Activated T-cell treated with anti-CD3 and anti-CD28 coated beads, Interleukin-2, amount 50 U/mL, for 72 hours (primary cell): ENCODE measurements at places on chromosomes 6 and 20. TPM values are rescaled to one million over a fixed set of nuclear protein-coding genes. Genes with fewer than 3 reads are reported as not detected.

The MARCKS gene
- 1.1 TPM for total RNA-seq

The SOX4 gene
- total RNA-seq = 1.9 TPM

DNA sequence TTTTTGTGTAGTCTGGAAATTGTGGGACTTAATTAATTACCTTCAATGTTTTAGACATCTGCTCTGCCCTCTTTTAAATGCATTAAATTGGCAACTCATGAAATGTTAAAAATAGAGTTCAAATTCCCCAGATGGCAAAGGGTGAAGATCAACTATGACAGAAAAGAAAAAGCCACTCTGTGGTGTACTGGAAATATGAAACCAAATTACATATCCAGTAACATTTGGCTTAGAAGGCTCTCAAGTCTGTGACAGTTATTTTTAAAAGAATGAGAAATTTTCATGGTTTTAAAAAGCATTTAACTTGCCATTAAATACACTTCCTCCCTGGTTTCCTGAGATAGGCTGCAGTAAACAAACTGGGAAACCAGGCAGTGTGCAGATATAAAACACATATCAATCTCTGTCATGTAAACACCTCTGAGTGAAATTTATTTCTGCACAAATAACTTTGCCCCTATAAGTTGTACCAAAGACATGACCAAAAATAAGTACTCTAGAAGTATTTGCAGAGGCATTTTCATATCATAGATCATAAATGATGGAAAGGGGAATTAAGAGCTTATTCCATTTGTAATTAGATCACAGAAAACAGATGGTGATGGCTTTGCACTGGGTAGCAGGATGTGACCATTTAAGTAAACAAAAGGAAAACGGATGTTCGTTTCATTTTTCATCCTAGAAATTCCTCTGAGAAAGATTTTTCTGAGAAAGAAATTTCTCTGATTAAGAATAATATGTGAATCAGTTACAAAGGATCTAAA is 360.1 kb downstream of the SAMD5 start:
- no peaks in the 10 kb centered on the region for H3K27me3 ChIP-seq
- no peaks in the 10 kb centered on the region for H3K4me1 ChIP-seq
- no peak for DNase-seq
- H3K4me3 ChIP-seq = no peak overlapping the region

- no peak for DNase-seq
- no peaks in the 10 kb centered on the region for H3K36me3 ChIP-seq
- no peak overlapping the region for H3K4me3 ChIP-seq
Observed at GRCh38 chr6:6723921-6724538, 135.5 kb downstream of the LY86 start.

The BCKDHB gene
- 13.7 TPM for total RNA-seq

- no peaks in the 10 kb centered on the region for H3K27me3 ChIP-seq
- DNase-seq = no peak
- no peaks in the 10 kb centered on the region for H3K36me3 ChIP-seq
- no peaks in the 10 kb centered on the region for H3K4me1 ChIP-seq
Observed at GRCh38 chr20:54914995-54915394, 439.6 kb downstream of the DOK5 start.

- no peak overlapping the region for H3K4me3 ChIP-seq
- H3K27ac ChIP-seq = no peak overlapping the region
- H3K27me3 ChIP-seq = no peaks in the 10 kb centered on the region
- no peaks in the 10 kb centered on the region for H3K36me3 ChIP-seq
- peaks cover under 1% of the 10 kb centered on the region for H3K4me1 ChIP-seq
Observed at GRCh38 chr6:43995137-43995536, 132.1 kb downstream of the MRPL14 start.

DNA sequence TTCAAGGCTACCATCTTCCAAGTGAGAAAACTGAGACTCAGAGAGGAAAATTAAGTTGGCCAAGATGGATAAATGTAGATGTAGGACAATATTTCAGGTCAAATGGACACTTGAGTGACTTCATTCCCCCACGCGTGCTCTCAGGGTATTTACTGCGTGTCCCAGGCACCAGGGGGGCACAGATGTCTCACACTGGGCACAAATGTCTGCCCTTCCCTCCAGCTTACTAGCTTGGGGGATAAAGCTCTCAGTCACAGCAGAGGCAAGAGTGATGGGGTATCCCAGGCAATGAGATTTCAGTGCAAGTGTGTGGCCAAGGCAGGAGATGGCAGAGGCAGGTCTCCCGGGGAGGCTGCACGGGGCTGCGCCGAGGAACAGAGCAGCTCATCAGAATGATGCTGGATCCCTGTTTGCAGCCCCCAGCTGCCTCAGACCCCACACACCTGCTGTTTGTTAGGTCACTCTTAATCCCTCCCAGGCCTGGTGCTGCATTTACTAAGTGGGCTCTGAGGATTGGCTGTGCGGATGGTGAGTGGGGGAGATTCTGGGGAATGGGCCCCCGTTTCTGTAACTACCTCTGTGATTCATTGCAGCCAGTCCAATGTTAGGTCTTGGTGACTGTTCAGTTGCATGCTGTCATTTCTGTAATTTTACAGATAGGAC is 44.1 kb downstream of the PTK7 start:
- H3K4me1 ChIP-seq = no peaks in the 10 kb centered on the region
- H3K27me3 ChIP-seq = no peaks in the 10 kb centered on the region

The TREML2 gene
- 8.8 TPM for total RNA-seq

- no peak overlapping the region for H3K4me3 ChIP-seq
- no peaks in the 10 kb centered on the region for H3K36me3 ChIP-seq
- no peaks in the 10 kb centered on the region for H3K4me1 ChIP-seq
- H3K27me3 ChIP-seq = no peaks in the 10 kb centered on the region
- no peak overlapping the region for H3K27ac ChIP-seq
- no peak for DNase-seq
Observed at GRCh38 chr20:40446888-40447287, 242.1 kb downstream of the MAFB start.

- H3K4me1 ChIP-seq = peaks cover 17% of the 10 kb centered on the region
- no peaks in the 10 kb centered on the region for H3K36me3 ChIP-seq
- H3K4me3 ChIP-seq = no peak overlapping the region
- no peaks in the 10 kb centered on the region for H3K27me3 ChIP-seq
Observed at GRCh38 chr20:4041748-4042411, 26.5 kb upstream of the RNF24 start.

The RPS6KA2 gene
- 28.1 TPM for total RNA-seq

The BTNL2 gene
- total RNA-seq = not detected

DNA sequence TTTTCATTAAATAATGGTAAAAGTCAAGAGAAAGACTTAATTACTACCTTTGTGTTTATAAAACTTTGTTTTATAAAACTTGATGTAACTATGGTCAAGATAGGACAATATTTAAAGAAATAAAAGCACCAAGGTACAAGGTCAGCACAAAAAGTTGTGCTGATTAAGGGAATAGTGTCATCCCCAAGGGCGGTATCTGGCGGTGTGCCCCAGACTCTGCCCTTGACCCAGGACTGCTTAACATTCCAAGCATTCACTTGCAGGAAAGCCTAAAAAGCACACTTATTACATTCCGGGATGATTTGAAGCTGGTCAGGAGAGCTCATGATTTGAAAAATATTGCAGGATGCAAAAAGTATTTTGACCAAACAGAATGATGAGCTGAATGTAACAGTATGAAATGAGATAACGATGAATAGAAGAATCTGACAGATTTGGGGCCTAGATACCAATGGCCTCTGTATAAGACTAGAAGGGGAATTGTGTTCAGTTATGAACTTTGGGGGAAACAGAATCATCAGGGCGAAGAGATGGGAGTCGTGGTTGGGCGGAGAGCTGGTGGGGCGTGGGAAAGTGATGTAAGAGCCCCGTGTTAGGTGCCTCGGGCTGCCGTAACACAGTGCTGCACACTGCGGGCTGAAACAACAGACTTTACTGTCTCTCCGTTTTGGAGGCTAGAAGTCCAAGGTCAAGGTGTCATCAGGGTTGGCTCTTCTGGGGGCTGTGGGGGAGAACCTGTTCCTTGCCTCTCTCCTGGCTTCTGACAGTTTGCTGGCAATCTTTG is 77.2 kb downstream of the CDC5L start:
- no peak overlapping the region for H3K4me3 ChIP-seq
- no peak overlapping the region for H3K27ac ChIP-seq
- no peak for DNase-seq

GRCh38 chr6:81897793-81898192 is 145.3 kb upstream of the TENT5A start:
- no peaks in the 10 kb centered on the region for H3K4me1 ChIP-seq
- H3K27ac ChIP-seq = no peak overlapping the region
- no peaks in the 10 kb centered on the region for H3K27me3 ChIP-seq

The KCNK16 gene
- not detected for total RNA-seq
